ENCODE measurements at places on chromosomes 1 and 21. TPM values are rescaled to one million over a fixed set of nuclear protein-coding genes. Genes with fewer than 3 reads are reported as not detected.

Gene TMPRSS15
- not detected for polyA plus RNA-seq

Gene ERICH3
- not detected for polyA plus RNA-seq

Gene TSPAN2
- polyA plus RNA-seq = 4.9 TPM

Gene FBXO2
- 6.1 TPM for polyA plus RNA-seq

Gene ISG15
- polyA plus RNA-seq = 114 TPM

Gene HES4
- polyA plus RNA-seq = 1.8 TPM

Gene ZNF496
- polyA plus RNA-seq = 10.5 TPM

Gene CDC42SE1
- polyA plus RNA-seq = 85.6 TPM

Gene PTPRF
- not detected for polyA plus RNA-seq

Gene NBPF9
- 3.6 TPM for polyA plus RNA-seq

Gene INAVA
- not detected for polyA plus RNA-seq

Gene TINAGL1
- polyA plus RNA-seq = not detected
